ENCODE measurements at places on chromosomes 7 and 10.

DNA sequence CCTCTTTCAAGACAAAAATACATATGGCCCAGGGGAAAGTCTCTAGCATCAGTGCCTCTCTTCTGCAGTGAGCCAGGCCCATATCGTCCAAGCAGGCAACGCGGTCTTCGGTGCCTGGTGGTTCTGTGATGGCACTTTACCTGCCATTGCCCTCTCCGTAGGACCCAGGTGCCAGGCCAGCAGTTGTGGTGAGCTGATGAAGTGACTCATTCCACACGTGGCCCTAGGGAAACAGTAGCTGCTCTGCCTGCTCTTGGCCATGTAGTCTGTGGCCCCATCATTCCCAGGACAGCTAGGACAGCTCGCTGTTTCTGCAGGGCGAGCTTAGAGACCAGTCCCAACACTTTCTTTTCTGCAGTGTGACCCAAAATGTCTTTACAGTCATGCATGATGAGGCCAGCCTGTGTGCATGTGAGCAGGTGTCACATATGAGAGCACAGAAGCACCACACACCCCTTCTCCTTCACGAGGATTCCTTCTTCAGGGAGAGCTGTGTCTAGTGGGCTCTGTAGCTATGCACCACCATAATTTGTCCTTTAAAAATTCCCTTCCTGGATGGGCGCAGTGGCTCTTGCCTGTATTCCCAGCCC, 39.0 kb downstream of the SVIL start:
- no peak for DNase-seq

DNA sequence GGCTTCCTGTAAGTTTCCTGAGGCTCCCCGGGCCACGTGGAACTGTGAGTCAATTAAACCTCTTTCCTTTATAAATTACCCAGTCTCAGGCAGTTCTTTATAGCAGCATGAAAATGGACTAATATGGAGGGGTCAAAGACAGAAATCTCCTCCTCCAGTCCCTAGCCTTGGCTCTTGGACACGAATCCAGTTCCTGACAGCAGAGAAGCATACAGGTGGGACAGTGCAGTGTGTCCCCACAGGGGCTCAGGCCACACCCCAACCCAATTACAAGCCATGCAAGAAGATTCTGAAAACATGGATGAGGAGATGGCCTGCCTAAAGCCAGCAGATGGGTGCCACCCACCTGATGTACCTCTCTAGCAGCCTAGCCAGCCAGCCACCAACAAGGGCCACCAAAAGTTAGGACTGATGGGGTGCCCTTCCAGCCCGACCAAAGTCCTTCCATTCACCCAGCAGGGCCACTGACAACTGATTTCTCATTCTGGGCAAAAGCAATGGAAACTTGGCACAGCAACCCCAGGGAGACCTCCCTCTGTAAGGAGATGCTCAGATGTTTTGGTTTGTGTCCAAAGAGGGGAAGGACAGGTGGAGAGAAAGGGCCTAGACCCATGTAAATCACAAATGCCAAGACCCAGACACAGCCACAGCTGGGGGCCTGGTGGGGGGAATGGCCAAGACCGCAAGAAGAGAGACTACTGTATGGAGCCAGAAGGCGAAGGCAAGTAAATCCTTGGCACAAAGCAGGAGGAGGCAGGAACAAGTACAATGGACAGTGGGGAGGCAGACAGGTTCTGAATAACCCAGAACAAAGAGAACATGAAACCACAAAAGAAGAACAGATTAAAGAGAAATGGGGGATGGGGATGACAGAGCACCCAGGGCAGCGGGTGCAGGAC, 13.6 kb downstream of the GPRIN2 start:
- DNase-seq = no peak

GRCh38 chr7:16912540-16912939, 30.8 kb upstream of the AGR3 start:
- no peak for DNase-seq

DNA sequence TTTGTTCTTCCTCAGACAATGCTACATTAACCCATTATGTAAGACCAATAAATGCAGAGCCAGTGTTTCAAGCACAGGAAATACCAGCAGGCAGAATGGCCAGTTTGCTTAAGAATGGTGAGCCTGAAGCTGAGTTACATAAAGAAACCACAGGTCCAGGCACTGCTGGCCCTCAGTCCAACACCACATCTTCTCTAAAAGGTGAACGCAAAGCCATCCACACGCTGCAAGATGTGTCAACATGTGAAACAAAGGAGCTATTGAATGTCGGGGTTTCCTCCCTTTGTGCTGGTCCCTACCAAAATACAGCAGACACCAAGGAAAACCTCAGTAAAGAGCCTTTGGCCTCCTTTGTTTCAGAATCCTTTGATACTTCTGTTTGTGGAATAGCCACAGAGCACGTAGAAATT, 63.8 kb downstream of the TASOR2 start:
- no peak for DNase-seq

DNA sequence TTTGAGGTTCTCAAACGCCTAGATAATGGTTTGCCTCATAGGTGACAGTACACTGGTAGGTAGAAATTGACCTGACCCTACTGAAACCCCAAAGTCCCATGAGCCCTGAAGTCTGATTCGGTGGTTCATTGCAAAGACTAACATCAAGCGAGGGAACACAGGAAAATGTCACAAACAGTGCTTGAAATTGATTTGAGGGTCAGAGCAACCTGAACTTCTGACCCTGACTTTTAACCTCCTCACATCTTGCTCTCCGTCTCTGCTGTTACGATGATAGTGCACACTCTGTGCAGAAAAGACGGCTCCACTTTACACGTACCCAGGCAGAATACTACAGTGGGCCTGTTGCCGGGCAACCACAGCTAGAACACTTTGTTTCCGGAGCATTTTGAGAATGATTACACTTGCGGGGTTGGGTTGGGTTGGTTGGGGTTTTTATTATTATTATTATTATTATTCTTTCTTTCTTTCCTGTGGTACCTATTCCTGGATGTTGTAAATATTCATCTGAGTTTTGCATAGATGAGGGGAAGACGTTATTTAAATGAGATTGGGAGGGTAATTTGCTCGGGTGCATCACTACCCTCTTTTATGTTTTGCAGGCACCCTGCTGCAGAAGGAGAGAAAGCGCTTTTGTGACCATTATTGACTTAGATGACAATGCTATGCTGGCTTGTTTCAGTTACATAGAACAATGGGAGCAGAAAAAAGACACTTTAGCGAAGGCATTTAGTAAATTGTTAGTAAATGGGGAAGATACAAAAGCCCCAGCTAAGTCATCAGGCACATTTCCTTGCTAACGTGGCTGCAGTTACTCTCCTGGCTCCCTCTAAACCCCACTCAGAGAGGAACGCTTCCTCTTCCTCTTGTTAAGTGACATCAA, 438.1 kb upstream of the NRP1 start:
- DNase-seq = no peak

DNA sequence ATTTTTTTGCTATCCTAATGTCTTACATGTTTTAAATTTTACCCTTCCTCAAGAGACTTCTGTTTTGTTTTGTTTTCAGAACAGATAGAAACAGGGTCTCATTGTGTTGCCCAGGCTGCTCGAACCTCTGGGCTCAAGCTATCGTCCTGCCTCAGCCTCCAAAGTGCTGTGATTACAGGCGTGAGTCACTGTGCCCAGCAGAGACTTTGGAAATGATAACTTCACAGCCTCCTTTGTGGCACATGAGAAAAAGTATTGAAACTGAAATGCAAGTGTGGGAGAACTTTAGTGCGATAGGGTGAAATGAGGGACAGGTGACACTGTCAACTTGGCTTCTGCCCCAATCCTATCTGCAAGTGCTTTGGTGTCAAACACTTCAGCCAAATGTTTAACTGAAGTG, 21.6 kb downstream of the IRF5 start:
- DNase-seq = no peak

GRCh38 chr10:48742891-48743860, 58.5 kb downstream of the WDFY4 start:
- DNase-seq = no peak

DNA sequence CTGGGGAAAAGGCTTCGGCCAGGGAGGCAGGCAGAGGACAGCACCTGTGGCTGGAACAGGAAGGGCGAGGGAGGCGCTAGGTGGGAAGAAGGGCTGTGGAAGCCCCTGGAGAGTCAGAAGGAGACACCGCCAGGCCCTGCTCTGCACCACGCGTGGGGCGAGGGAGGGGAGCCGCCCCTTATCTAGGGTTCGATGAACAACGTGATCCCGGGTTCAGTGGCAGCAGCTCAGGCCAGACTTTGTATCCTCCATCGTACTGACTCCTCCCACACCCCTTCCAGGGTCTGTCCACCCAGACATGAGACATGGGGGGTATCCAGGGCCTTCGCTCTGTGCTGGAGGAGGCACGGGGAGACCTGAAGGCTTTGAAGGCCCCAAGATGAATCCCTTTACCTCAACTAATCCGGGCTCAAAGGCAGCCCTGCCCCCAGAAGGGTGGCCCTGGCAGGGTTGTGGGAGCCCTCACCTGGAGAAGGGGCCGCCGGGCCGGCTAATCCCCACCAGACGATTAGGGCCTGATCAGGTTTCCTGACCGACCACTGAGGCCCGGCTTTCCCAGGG, 110.8 kb downstream of the PDGFA start:
- no peak for DNase-seq

GRCh38 chr7:84462259-84462658, 267.7 kb upstream of the SEMA3A start:
- no peak for DNase-seq

DNA sequence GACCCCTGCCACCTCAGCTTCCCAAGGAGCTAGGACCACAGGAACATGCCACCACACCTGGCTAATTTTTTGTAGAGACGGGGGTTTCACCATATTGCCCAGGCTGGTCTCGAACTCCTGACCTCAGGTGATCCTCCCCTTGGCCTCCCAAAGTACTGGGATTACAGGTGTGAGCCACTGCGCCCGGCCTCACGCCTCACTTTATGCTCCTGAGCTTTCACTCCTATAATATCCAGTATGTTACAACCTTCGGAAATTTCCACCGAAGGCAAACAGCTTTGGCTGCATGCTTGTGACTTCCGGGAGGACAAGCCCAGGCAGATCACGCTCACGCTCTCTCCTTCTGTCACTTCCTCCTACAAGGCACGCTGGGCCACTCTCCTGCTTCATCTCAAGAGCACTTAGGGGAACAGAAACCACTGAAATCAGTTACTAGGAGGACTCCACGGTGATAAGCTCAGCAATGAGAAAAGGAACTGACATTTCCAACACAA, 4.4 kb upstream of the MAD1L1 start:
- no peak for DNase-seq

DNA sequence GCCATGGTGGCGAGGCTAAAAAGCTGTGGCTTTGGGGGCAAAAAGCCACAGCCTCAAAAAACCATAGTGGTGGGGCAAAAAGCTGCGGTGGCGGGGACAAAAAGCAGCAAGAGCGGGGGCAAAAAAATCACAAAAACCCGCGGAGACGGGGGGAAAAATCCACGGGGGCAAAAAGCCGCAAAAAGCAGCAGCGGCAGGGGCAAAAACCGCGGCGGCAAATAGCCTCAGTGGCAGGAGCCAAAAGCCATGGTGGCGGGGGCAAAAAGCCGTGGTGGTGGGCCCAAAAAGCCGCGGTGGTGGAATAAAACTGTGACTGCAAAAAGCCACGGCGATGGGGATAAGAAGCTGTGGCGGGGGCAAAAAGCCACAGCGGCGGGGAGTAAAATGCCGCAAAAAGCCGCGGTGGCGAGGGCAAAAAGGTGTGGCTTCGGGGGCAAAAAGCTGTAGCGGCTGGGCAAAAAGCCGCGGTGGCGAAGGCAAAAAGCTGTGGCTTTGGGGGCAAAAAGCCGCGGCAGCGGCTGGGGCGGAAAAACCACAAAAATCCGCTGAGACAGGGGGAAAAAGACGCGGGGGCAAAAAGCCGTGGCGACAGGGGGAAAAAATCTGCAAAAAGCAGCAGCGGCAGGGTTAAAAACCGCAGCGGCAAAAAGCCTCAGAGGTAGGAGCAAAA, 526.6 kb downstream of the ZNF33B start:
- no peak for DNase-seq

- no peak for DNase-seq
These were observed 181.7 kb downstream of the LRMDA start for GRCh38 chr10:75612904-75613684.

DNA sequence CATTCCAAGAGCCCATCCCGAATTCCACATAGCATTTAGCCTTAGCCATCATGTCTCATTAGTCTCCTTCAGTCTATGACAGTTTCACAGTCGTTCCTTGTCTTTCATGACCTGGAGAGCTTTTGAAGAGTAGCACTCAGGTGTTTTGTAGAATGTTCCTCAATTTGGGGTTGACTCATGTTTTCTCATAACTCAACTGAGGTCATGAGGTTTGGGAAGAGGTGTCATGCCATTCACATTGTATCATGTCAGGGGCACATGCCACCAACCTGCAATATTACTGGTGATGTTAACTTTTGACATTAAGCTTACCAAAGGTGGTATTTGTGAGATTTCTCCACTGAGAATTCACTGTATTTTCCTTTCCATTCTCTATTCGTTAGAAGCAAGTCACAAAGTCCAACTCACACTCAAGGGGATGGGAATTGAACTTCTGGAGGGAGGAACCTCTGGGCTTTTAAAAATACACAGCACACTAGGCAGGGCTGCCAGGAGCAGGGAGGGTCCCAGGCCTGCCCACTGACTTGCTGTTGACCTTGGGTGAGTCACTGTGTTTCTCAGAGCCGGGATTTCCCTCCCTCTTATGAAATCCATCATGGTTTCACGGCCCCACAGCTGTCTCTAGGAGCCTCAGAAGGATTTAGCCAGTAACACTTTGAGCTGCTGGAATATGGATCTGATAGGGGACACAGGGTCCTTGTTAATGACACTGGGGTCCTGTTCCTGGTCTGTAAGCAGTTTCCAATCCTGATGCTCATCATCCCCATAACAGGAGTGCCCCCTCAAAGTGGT, 74.4 kb upstream of the TCF7L2 start:
- no peak for DNase-seq

GRCh38 chr7:7110706-7111105, 71.6 kb upstream of the C1GALT1 start:
- DNase-seq = no peak

- DNase-seq = no peak
These were observed 283.7 kb downstream of the BMPER start for GRCh38 chr7:34189031-34189430.

GRCh38 chr7:98826811-98827231, 43.0 kb downstream of the TMEM130 start:
- DNase-seq = peak; percentile 36

- no peak for DNase-seq
These were observed 30.6 kb downstream of the FAM237B start for GRCh38 chr7:90290244-90291113.

GRCh38 chr10:108014902-108015177, 850.3 kb upstream of the SORCS1 start:
- DNase-seq = no peak

GRCh38 chr7:157005456-157006204, 4.8 kb downstream of the MNX1 start:
- DNase-seq = no peak

- DNase-seq = no peak
These were observed 144.0 kb downstream of the ATE1 start for GRCh38 chr10:121783782-121784372.

- peak; percentile 83 for DNase-seq
These were observed 112.5 kb upstream of the RHEB start for GRCh38 chr7:151631953-151632749.

DNA sequence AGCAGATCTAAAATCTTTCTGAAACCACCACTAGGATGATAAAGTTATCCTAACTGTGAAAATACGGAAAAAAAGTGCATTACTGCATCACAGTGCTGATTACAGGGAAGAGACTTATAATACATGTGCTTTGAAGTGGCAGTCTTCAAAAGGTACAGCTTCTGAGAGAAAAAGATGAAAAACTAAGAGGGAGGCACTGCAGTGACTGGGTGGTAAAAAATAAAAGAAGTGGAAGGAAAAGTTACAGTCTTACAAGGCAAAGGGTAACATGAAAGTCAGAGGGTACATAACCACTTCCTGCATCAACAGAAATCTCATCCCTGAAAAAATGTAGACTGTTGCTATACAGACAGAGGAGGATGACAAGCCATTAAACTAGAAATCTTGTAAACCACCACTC, 465.3 kb downstream of the ACTR3B start:
- no peak for DNase-seq

Measured in SW480 (cell line).